ENCODE measurements at places on chromosomes 3 and 15.

GRCh38 chr3:15795651-15796308 is 2.0 kb downstream of the ANKRD28 start:
- DNase-seq, result no peak

DNA sequence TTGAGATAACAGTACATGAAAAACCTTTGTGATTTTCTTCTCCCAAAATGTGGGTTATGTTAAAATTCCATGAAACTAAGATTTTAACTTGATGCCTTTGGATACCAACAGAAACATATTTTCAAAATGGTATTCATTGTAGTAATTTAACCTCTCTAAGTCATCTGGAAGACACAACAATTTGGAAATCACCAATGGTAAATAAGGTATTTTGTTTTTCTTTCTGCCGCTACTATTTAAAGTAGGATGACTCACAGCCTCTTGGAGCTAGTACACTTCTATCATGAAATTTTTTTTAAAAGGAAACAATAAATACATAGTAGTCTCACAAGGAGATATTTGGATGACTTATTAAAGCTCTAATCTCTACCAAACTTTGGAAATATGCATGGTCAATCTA is 291.6 kb upstream of the VEPH1 start:
- no peak for DNase-seq

DNA sequence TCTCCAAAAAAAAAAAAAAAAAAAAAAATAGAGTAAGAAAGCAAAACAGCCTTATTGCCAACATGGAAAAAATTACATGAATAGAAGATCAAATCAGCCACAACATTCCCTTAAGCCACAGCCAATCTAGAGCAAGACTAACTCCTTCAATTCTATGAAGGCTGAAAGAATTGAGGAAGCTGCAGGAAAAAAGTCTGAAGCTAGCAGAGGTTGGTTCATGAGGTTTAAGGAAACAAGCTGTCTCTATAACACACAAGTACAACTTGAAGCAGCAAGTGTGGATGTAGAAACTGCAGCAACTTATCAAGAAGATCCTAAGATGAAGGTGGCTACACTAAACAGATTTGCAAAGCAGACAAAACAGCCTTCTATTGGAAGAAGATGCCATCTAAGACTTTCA is 9.3 kb downstream of the PARL start:
- no peak for DNase-seq

DNA sequence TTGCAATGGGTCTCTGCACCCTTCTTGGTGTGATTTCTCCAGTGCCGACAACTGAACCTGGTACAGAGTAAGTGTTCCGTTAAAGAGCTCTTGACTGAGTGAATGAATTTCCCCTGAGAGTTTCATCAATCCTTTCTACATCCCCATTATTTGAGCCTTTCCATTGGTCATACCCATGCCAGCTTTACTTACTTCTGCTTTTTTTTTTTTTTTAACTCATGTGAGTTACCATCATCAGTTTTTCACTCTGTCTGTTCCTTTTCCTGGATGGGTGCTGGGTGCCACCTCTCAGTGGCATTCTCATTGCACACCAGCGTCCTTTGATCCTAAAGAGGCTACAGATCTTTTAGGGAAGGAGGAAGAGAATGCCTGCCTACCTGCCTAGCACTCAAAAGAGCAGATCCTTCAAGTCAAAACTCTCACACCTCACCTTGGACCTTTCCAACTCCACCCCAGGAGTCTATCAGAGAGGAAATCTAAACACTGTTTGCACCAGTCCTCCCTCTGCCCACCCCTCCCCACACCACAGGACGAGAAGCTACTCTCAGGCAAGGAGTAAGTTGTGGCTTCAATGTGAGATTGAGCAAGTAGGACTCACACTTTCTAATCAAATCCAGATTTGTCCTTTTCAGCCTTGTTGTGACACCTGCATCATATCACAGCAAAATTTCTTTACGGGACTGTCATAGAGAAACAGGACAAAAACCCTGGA is 13.1 kb upstream of the USP3 start:
- no peak for DNase-seq

DNA sequence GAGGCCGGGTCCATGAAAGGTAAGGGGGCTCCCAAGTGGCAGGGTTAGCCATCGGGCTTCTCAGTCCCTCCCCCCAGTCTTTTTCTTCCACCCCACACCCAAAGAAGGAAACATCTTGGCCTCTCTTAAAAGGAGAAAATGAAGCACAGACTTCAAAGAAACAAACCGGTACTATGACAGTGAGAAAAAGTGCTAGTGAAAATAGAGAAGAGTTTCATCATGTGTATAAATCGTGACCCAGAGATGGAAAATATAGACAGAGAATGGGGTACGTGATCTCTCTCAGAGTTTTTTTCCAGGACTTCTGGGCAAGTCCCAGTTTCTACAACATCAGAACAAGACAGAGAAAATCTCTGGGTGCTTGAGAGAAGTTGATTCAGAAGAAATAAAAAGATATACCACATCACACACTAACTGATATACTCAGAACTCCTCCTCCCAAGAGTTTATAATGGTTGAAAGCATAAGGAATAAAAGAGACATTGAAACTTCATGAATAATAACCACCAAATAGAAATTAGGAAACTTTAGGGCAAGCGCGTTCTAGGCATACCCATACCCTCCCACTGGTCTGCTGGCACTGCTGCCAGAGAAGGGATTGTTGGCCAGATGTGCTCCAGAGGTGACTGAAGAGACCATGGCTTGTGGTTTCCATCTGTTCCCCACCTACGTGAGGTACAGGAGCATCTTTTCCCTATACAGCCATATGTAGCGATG is 318.9 kb upstream of the CHRM5 start:
- DNase-seq, result no peak

All from mesenteric fat pad (tissue), 1 donor.